ENCODE measurements at places on chromosomes 16 and 17.
A peak's percentile ranks its signal among the peaks of the same experiment; 100 is the strongest.

DNA sequence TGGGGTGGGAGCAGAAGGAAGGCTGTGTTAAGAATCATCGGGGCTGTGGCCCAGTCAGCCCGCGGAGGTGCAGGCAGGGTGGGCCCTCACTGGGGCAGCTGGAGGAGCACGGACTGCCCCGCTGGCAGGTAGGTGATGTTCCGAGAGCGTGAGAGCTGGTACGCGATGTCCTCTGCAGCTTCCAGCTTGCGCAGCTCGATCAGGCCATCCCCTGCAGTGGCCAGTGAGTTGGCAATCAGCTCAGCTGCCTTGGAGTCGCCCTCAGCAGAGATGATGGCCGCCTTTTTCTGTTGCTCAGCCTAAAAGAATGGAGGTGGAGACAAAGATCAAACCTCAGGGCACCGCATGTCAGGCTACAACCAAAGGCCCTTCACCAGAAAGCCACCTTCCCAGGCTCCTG, 9.8 kb downstream of the PHB1 start:
- DNase-seq: no peak

- DNase-seq: no peak
Observed at GRCh38 chr16:49788572-49788971, 67.3 kb downstream of the ZNF423 start.

- DNase-seq: no peak
Observed at GRCh38 chr16:5616841-5617240, 519.2 kb upstream of the EEF2KMT start.

- DNase-seq: no peak
Observed at GRCh38 chr16:65510241-65510640, 388.4 kb upstream of the CDH11 start.

- no peak for DNase-seq
Observed at GRCh38 chr16:68081861-68082628, 3.1 kb upstream of the NFATC3 start.

DNA sequence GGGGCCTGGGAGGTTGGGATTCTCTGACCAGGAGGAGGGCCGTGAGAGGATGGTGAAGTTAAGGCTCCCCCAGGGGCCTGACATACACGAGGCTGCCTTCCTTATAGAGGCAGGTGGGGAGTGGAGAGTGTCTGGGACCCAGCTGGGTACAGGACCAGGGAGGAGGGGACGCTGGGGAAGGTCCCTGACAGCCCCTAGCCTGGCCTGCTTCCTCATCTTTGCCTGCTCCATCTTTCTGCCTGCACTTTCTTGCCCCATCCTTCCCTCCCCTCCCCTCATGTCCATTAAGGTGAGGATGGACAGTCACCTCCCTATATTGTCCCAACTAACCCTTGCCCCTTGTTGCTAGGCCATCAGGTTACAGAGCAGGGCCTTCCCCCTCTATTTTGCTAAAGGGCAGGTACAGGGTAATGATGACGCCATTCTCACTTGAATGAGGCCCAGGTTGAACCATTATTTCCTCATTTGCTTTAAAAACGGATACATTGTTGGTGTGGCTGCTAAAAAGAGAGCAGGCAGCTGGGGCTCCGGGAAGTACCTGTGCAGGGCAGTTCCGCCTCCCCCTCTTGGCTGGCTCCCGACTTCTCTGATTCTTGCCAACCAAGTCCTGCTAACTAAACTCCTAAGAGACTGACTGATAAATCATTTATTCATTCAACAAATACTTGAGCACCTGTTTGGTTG, 1.3 kb downstream of the C17orf99 start:
- no peak for DNase-seq

- DNase-seq: no peak
Observed at GRCh38 chr16:521381-522210, 5.9 kb upstream of the CAPN15 start.

GRCh38 chr17:77256710-77257109, 115.9 kb downstream of the SEC14L1 start:
- no peak for DNase-seq

DNA sequence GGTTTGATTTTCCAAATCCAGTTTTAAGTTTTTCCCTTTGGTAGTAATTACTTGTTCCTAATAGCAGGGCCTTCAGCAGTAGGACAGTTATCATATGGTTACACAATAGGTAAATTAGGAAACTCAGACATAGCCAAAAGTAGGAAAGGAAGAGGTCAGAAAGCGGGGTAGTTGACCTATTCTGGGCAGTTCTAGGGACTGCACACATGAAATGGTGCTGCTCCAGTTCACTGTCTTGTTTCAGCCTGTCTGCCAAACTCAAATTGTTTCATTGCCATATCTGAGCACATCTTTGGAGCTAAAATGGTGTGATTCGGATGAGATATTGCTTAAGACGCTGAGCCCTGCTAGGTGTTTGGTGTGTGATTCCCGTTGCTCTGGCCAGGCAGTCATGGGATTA, 56.7 kb downstream of the TANGO6 start:
- no peak for DNase-seq

DNA sequence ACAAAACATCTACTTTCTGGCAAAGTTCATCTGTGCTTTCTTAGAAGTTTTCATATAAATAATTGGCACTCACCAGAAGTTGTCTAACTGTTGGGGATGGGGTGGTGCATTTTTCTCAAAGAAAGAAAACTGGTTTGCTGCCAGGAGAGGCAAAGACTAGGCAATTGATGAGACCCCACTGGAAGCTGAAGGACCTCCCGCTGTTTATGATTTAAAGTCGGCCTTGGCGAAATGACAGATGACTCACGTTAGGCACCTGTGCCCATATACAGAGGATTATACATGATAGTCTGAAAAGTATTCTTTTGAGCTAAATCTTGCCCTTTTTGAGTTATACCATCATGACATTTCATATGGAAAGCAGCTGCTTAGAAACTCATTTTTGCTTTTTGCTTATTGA, 193.0 kb upstream of the ZFHX3 start:
- no peak for DNase-seq

DNA sequence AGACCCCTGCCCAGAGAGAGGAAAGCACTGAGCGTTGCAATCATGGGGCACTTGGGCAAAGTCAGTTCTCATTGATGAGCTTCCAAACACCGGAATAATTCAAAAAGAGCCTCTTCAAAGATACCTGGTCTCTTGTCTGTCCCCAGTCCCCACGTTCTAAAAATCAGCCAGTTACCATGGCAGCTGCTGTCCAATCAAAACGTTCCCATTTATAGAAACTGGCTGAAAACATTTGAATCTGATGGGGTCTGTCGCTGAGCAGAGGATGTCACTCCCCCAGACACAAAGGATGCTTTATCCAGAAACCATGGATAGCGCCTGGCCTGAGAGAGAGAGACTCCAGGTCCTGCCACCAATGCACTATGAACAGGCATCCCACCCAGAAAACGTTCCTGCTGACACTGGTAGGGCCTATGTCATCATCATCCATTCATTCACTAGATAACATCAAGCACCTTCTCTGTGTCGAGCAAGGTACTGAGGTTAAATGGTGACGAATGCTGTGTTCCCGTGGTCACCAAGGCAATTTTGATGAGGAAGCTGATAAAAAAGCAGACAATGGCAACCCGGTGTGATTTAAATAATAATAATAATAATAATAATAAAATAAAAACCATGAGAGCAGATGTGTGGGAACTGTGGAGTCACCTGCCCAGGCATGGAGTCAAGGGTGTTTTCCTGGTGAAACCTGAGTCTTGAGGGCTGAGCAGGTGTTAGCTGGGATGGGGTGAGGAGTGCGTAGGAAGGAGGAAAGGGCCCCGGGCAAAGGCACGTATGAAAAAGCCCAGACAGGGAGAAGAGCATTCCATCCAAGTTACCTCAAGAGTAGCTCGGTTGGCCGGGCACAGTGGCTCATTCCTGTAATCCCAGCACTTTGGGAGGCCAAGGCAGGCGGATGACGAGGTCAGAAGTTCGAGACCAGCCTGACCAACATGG, 19.0 kb upstream of the CALB2 start:
- DNase-seq: no peak

GRCh38 chr16:69036399-69037091, 68.9 kb upstream of the HAS3 start:
- no peak for DNase-seq

GRCh38 chr16:55248494-55248893, 75.5 kb upstream of the IRX6 start:
- no peak for DNase-seq

GRCh38 chr17:71764505-71764904, 356.3 kb upstream of the SOX9 start:
- DNase-seq: peak; percentile 3

DNA sequence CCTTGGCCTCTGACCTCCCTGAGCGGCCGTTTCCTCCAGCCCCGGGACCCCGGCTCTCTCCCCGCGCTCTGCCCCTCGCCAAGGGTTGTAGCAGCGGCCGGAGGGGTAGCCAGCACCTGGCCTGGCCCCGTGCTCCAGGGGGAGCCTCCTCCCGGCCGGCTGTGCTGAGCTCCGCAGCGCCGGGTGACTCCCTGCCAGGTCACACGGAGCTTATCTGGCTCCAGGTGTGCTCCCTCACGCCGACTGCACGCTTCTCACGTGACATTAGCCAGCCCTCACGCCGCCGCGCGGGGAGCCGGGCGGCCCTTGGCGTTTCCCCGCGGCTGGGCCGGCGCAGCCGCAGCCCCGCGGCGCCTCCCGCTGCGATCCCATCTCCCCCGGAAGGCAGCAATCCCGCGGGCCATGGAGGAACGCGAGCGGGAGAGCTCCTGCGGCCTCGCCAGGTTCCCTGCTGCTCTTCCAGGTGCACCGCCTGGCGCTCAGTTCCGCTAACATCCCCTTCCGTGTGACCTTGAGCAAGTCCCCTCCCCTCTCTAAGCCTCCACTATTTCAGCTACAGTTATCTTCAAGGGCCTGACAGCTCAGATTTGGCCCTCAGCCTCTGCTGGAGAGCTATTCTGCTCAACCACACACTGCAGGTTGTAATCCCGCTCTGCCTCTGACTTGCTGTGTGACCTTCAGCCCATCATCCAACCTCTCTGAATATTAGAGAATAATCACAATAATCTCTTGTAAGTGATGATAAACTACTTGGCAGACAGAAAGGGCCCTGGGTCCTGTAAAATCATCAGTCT, 3.4 kb downstream of the MYO18A start:
- peak; percentile 47 for DNase-seq

- DNase-seq: no peak
Observed at GRCh38 chr17:21164620-21165019, 37.9 kb downstream of the DHRS7B start.

DNA sequence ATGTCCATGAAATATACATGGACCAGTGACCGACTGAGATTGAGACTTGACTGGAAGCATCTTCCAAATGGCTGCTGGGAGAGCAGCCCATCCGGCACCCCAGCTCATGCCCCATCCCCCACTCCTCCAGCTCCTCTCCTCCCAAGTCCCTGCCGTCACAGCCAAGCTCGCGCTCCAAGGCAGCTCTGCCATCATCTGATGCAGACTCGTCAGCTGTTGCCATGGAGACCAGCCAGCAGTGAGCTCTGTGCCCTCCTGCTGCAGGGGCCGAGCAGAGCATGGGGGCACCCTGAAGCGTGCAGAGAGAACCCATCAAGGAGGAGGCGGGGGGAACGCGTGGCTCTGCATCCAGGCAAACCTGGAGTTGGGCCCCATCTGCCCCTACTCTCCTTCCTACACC, 74.5 kb upstream of the TNRC6C start:
- no peak for DNase-seq
